ENCODE measurements at places on chromosomes 13 and 19.

GRCh38 chr19:4539693-4540581 is at the start of gene LRG1:
Gene LRG1 (minus strand): TSS chr19:4540036. CDS start chr19:4540013, 23 bp downstream.
- no peak for DNase-seq

DNA sequence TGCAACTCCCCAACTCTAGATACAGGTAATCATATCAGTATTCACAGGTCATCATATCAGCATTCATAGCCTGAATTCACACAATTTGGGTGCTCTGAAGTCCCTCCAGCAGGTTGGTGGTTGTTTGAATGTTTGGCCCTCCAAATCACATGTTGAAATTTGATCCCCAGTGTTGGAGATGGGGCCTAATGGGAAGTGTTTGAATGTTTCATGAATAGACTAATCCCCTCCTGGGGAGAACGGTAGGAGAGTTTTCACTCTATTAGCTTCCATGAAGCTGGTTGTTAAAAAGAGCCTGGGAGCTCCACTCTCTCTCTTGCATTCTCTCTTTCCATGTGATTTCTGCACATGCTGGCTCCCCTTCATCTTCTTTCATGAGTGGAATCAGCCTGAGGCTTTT is 288.6 kb upstream of the PCDH9 start:
- DNase-seq = no peak

DNA sequence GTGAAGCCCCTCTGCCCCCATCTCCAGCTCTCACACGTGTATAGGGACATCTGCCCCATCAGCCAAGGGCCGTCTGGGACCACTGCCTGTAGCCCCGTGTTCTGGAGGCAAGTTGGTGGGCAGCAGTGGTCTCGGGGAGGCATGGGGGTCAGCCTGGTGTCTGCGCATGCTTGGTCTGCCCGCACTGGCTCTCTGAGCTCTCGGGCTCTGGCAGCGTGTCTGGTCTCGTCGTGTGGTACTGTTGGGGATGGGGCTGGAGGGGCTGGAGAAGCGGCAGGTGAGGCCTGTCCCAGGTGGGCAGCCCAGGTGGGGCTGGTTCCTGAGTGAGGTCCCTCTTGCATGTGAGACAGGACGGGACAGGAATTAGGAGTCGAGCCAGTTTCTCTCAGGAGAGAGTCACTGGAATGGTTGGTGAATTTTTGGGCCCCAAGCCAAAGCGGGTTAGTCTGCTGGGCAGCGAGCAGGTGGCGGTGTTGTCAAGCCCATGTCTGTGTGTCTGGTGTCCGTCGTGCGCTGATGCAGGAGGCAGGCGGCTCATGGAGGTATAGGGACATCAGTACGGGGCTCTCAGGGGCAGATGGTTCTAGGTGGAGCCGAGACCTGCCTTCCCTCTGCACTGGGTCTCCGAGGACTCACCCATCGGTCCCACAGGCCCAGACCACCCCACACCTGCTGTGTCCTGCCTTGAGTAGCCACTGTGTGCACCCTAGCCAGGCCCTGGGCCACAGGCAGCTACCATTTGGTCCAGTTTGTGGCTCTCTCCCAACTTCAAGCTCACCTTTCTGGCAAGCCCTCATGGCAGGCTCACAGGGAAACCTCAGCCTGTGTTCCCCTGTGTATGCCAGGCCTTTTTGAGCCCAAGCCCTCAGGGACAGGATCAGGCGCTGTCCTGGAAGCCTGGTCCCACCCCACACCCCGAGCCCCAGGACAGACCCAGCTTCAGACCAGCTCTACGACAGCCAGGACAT is 18.2 kb downstream of the COMP start:
- no peak for DNase-seq

DNA sequence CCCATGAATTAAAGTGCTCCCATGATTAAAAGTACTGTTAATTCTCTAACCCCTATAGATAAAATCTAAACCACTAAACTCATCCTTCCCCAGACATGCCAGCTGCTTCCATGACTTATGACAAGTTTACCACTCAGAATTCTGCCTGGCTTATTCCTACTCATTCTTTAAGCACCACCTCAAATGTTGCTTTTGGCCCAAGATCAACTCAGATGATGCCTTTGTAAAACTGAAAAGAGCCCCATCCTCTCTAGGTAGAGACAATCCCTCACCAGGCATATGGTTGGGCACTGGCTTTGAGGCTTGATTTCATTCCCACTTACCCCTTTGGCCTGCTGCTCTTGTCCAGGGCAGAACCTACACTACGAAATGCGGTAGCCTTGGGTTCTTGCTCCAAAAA is 250.0 kb downstream of the DNAJC15 start:
- DNase-seq = no peak

DNA sequence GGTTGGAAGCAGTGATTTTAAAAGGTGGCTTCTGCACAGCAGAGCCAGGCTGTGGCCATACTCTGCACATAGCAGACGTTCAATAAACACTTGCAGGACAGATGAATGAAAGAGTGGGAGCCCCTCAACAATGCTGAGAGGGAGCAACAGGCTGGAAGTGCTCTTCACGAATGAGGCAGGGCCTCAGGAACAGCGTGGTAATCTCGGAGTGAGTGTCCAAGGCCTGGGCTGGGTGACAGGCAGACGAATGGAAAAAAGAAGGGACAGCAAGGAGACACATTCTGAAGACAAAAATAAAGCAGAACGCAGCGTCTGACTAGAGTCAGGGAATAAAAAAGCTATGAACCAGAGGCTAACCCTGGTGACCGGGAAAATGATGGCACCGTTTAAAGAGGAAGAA is 11.1 kb downstream of the GJA3 start:
- DNase-seq = no peak

DNA sequence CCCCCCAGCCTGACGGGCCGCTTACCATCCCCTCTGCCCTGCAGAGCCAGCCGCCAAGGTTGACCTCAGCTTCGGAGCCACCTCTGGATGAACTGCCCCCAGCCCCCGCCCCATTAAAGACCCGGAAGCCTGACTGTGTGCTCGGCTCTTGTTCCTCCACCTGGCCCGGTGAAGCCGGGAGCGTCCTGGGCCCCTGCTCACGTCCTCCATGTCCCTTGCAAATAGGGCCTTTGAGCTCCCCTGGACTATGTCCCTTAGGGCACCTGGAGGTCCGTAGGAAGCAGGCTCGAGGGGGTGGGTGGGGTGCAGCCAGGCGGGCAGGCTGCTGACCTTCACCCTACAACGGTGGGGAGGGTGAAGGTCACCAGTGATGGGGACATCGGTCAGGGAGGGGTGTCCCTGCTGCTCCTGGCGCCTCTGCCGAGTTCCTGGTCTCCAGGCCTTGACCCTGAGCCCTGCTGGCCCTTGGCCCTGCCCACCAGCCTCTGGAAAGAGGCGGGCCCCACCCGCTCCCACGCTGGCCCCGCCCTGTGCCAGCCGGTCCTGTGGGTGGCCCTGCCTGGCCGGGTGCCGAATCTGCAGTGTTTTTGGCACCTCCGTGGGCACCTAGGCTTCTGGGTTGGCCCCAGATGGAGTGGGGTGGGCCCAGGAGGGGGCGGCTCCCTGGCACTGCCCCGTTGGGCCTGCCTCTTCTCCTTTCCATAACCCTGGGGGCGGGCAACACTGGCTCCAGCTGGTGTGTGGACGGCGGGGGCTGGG is 3.3 kb downstream of the ATP5F1D start:
- DNase-seq = no peak

DNA sequence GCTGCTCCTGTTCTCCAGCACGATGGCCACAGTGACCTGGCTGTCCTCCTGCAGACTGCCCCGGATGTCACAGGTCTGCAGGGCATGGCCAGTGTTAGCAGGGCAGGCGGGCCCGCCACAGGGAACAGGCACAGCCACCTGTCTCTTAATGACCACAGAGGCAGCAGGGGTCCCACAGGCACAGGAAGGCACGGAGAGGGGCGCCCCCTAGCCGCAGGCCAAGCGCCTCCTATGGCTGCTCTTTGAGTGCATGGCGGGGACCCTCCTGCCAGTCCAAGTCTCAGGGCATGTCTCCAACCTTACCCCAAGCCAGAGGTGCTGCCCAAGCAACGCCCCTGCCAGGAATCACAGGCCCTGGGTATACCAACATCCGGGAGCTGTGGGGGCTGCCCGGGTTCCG is 14.1 kb downstream of the IZUMO4 start:
- no peak for DNase-seq

DNA sequence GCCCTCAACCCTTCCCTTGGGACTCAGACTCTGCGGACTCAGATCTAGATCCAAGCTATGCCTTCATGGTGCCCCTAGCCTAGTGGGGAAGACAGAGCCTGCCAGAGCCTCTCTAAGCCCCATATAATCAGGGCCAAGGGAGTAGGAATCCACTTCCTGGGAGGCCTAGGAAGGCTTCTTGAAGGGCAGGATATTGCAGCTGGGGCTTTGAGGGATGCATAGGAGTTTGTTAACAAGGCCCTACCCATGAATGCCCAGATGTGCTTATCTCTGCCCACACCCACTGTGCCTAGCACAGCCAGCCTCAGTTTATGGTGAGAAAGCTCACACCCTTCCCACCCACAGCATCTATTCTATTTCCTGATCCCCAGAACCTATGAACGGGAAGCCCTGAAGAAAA is 11.3 kb downstream of the APBA3 start:
- DNase-seq = no peak

DNA sequence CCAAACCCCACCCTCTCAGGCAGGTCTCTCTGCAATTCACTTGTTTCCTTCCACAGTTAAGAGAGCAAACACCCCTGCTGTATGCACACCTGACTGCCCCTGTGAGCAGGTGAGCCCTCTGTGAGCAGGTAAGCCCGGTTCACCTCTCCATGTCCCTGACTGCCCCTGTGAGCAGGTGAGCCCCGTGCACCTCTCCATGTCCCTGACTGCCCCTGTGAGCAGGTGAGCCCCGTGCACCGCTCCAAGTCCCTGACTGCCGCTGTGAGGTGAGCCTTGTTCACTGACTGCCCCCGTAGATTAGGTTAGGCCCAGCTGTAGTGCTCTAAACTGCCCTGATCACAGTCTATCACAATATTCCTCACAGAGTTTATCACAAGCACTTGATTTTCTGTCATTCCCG is 29.2 kb downstream of the TMTC4 start:
- no peak for DNase-seq

DNA sequence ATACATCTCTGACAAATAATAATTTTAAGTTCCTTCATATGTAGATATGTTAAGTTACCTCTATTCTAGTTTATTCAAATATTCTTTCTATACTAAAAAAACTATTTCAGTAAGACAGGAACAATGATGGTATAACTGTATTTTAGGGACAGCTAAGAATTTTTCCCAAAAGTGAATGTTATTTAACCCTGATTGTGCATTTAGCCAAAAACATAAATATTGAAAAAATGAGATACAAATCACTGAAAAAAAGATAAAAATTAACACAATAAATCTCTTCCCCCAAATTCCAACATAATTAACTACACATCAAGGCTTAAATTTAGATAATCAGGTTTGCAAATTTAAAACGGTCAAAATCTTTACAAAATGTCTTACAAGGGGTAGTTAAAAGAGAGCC is 58.1 kb downstream of the KCNRG start:
- no peak for DNase-seq

- no peak for DNase-seq
Observed at GRCh38 chr13:67001363-67001762, 228.8 kb downstream of the PCDH9 start.

DNA sequence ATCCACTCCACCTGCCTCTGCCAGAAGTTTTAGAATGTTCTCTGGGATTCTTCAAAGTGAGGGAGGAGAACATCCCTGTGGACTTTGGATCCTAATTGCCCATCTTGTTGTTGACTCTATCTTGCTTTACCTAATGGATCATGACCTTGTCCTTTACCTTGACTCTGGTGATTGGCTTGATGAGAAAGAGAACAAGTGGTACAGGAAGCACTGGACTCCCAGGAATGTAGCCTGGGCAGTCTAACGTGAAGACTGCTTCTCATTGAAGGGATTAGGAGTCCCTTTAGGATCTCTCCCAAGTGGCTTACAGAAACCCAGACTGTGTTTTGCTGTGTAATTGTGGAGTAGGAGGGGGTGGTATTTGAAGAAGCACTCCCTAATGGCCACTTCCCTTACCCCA is 63.9 kb downstream of the SLC10A2 start:
- no peak for DNase-seq

GRCh38 chr19:48043675-48044258 is at the start of gene CABP5:
Gene CABP5 (minus strand): TSS chr19:48044079. CDS start chr19:48043922, 157 bp downstream.
- no peak for DNase-seq

DNA sequence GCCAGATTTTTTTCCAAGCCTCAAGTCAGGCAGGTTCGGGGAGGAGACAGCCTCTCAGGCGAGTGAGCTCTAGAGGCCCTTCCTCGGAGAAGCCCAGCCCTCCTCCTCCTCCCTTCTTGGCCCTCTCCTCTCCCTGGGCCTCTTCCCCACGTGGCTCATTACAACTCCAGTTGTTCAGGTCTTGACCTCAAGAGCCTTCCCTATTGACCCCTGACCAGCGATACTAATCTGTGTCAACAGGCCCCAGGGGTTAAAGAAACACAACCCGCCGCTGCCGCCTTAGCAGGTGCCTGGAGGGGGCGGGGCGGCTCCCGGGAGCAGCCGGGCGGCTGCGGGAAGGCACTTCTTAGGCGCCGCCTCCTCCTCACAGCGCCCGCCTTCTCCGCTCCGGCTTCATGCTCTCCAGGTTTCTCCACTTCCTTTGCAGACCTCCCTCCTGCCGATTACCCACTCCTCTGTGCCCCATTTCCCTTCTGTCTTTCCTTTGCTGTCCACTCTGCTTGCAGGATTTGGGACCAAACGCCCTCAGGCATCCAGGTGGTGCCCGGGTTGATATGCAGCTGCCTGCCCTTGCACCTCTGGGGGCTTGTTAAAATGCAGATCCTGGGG is 51.0 kb downstream of the LYL1 start:
- no peak for DNase-seq

- no peak for DNase-seq
Observed at GRCh38 chr13:92303428-92303827, 905.0 kb downstream of the GPC5 start.

DNA sequence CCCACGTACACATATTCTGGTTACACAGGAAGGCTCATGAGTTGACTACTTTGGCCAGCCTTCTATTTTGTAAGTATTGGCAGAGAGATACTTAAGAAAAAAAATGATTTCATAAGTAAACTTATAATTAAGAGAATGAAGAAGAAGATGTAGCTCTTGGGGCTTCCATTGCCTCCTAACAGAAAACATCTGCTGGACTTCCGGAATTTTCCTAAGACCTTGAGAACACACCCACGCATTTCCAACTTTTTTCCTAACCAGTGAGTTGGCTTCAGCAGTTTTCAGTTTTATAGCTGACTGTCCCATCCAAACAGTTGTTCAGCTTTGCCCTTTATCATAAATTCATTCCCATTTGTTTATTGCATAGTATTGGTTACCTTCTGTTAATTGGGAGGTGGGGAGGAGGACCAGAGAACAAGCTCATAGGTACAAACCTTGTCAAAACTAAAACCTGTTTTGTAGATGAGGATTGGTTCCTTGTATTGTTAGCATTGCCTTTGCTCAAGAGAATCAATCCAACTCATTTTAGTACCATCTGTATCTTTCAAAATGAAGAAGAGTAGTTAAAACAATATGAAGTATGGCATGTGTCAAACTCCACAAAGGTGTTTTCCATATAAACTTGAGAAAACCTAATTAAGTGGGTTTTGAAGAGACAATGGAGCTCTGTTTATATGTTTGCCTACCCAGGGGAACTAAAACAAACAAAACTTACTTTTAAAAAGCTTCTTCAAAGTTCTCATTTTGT is 93.9 kb downstream of the COL4A2 start:
- DNase-seq = no peak

GRCh38 chr13:111877906-111878305 is 189.0 kb upstream of the SOX1 start:
- DNase-seq = no peak

Data from cortex of kidney (tissue), 1 donor.